ENCODE measurements at places on chromosomes 12 and 14. TPM values are rescaled to one million over a fixed set of nuclear protein-coding genes. Genes with fewer than 3 reads are reported as not detected.
A peak's percentile ranks its signal among the peaks of the same experiment; 100 is the strongest.

DNA sequence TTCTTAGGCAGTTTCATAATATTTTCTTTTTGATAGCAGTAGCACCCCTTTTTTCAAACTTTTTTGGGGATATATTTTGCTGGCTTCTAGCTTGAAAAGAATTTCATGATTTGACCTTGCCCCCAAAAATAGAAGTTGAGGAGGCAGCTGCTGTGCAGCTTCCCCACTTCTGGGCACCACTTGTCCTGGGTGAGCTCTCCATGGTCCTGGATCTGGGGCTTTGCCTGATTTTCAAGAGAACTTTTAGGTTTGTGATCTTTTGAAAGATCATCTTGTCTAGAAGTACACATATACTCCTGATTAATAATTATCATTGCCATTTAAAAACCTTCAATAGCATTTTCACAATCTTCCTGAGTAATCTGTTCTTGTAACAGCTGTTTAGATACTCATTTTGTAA is 271.6 kb downstream of the NPAS3 start:
- peak; percentile 42 for DNase-seq

GRCh38 chr12:93056971-93057535 is 128.0 kb upstream of the EEA1 start:
- no peak for DNase-seq

DNA sequence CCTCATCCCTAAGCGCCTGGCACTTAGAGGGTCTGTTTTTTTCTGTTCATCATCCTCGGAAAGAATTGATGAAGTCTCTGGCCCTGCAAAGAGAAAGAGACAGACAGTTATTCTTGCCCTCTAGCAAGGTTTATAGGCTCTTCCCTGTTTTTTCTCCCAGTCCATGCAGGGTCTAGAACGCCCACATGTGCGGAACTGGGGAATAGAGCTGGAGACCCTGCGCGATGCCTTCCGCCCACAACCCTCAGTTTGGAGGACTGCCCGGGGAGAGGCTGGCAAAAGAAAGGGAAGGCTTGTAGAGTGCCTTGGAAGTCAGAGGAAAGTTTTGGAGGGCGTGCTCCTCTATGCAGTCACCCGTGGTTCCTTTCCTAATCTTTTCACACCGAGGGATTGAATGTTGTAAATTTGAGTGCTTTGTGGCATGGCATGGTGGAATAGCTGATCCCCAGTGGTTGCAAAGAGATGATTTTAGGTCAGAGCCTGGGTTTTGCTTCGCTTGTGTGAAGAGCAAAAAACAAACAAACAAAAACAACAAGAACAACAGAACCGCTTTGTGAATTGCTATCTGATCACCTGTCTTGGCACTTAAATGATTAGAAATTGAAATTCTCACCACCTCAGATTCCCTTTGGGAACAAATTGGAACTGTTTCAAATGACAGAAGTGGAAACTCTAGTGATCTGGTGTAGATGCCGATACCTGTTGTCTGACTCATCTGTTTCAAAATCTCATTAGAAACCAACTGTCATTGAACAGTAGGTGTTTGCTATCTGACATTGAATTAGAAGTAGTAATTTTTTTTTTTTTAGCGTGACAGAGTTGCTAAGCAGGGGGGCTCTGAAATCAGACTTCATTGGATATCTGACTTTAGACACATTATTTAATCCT is 947 bp downstream of the GAS2L3 start:
- DNase-seq, result peak; percentile 19

The TMEM117 gene
- total RNA-seq, result 6.2 TPM
